BJ (cell line): ENCODE measurements at places on chromosomes 4 and X.

- DNase-seq: no peak
Observed at GRCh38 chr4:143451186-143451585, 62.3 kb upstream of the SMARCA5 start.

DNA sequence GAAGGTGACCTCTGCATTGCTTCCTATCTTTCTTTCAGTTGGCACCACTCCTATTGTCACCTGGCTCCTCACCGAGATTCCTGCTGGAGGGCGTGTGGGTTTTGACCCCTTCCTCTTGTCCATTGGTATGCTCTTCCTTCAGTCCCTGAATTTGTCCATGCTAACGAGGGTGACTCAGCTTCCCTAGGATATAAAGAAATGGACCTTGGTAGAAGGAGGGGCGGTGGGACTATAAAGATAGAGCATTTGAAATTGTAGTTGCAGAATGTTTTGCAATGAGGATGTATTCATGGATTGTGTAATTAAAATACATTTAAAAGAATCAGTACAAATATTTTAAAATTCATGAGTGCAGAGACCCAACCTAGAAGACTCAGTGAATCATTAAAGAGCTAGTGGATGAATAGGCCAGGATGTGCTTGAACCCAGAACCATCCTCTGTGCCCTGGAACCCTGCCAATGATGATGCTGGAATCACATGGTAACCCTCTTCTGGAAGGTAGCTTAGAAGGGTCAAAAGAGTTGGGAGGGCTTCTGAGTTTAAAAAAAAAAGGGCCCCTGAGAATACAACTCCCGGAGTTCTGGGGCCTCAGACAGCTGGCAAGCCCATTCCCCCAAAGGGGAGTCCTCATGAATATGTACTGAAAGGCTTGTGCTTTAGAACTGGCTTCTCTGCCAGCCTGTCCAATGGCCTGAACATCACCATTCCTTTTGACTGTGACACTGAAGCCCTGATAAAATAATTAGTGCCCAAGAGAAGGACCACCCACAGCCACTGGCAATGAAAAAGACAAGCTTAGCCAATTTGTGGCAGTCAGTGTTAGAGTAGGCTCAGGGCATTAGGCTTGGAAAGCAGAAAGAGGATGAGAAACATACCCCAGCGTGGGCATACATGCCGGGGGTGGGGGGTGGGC, 8.0 kb downstream of the XPNPEP2 start:
- DNase-seq: no peak

DNA sequence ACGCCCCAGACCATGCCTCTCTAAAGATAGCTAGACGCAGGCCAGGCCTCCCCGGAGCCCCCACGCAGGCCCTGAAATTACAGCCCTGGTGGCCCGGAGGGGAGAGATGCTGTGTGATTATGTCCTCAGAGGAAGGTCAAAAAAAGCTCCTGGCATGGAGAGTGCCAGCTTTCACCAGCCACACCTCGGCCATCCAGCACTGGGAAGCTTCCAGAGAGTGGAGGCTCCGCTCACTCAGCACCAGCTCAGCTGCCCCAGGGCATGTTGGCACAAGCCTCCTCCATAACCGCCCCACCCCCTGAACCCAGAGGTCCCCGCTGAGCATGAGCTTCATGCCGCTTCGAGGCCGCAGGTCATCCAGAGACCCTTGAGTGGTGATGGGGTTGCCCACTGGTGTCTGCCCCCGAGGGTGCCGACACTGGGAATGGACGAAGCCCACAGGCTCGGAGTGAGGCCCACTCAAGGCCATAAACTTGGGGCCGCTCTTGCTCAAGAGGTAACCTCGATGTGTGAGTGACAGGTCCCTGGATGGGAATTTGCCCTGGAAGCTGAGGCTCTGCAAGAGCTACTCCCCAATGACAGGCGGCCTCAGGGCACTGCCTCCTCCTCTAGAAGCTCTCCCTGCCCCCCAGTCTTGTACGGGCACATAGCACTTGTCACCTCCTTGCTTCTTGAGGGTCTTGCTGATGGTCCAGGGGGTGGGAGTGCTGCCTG, 4.4 kb upstream of the BGN start:
- DNase-seq: no peak

GRCh38 chr4:55125763-55126541, 557 bp upstream of the KDR start:
- no peak for DNase-seq

- no peak for DNase-seq
Observed at GRCh38 chr4:1792832-1793495, at the start of gene FGFR3. Gene FGFR3, plus strand, starts transcription at chr4:1793293. Its CDS starts 642 bp downstream, at chr4:1793935.

DNA sequence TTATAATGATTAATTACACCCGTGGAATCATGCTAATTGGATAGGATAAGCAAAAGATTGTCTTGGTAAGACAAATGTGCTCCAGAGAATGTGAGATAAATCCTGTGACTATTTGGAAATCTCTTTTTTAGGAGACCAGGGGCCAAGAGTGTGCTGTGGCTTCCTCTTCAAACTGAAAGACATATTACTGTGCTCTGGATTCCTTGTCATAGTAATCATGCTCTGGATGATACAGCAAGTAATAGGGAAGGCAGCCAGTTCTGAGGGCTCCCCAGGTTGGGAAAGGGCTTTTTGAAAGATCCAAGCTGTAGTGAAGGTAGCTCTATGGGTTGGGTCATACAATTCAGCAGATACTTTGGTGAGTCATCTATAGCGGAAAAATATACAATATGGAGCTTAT, 600.5 kb downstream of the PCDH18 start:
- DNase-seq: no peak

DNA sequence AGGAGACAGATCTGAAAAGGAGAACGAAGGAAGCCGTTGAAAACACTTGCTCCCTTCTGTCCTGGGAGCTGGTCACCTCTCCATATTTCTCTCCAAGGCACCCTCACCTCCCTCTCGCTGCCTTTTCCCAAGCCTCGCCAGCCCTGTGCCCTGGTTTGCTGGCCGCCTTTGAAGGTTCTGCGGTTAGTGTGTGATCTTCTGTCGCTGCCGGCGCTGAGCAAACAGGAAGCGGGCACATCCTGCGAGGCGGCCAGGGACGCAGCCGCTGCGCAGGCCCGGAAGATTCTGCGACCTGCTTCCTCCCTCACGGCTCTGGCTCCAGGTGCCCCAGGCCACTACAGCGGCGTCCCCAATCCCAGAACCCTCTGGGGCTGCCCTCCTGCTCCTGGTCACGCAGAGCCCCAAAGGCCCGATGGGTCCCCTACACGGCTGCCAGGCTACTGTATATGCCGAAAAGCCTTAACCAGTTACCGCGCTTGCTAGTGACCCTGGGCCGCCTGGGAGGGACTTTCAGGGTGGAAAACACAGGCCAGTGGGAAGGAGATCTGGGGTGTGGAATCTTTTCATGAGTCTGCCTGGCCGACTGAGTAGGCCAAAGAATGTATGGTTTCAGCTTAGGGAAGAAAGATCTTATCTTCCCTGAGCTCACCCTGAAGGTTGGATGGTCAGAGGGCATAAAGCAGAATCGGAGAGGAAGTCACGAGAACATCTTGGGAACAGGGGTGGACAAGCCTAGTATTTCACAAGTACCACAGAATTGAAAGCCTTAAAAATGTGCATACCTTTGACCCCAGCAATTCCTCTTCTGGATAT, 2.3 kb upstream of the SASH3 start:
- DNase-seq: no peak

DNA sequence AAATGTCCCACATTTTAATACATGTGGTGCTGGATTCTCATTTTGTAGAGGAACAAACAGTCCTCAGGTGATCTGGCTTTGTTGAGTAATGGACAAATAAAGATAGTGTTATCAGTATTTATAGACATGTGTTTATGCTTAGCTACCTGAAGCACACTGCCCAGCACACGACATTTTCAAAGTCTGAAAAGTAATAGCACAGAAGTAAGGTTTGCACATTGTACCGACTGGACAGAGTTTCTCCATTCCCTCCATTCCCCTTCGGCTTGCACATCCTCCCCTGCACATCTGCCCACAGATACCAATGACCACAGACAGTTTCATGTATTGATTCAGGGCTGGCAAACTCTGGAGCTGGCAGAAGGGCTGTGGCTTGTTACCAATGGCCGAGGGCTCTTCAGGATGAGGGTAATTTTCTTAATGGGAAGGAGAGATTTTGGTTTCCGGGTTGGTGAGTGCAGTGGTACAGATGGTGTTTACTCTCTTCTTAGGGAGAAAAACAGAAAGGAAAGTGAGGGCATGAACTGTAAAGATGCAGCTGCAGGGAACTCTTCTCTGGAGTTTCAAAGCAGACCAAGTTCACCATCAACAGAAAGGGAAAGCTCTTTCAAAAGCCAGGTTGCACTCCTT, 2.3 kb downstream of the GRPR start:
- DNase-seq: no peak

GRCh38 chr4:176422511-176422910, 102.7 kb downstream of the SPCS3 start:
- DNase-seq: no peak

DNA sequence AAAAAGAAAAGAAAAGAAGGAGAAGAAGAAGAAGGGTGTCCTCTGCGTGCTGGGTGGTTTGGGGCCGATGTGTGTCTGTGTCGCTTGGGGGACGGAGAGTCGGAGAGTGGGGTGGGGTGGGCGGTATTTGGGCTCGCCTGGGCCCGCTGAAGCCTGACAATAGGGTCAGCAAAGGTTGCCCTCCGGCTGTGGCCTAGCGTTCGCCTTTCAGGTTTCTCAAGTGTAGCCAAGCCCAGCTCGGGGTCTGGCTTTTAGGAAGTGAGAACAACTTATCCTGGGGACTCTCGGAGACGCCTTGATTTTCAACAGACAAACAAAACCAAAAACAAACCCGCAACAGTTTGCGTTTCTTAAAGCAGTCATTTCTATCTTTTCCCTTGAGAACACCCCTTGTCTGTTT, 4.1 kb upstream of the SOX3 start:
- no peak for DNase-seq

GRCh38 chr4:185869427-185869826, 57.4 kb upstream of the SORBS2 start:
- DNase-seq: no peak

DNA sequence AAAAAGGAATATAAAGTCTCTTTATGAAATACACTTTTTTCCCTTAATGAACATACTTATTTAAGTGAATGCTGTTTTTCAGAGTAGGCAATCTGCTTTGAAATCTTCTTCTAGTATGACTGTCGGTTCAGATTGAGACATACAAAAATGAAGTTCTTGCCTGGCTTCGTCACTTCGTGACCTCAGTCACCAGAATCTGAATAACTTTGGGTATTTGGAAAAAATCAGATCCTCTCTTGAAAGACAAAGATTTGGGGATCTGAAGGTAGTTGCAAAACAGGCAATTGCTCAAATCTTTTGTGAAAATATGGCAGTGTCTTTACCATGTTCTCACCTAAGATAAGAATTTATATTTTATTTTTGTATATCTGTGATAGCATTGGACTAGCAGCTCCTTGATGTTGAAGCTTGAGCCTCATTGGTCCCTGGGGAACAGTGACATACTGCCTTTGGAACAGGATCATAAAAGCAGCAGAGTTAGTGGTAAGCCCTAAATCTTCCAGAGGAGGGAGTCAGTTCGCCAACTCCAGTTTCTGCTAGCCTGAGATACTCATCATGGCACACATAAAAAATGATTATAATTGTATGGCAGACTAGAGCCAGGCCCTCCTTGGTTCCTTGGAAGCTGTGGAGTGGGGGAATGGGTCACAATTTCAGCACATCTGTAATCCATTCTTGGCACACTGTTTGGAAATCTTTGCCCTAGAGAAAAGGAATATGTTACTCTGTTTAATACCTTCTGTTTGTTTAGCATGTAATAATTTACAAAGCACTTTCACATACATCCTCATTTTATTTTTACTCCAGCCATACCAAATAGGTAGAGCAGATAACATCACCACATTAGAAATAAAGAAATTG, 5.0 kb downstream of the ARFIP1 start:
- DNase-seq: no peak

GRCh38 chr4:30939069-30939468, 218.9 kb downstream of the PCDH7 start:
- no peak for DNase-seq

DNA sequence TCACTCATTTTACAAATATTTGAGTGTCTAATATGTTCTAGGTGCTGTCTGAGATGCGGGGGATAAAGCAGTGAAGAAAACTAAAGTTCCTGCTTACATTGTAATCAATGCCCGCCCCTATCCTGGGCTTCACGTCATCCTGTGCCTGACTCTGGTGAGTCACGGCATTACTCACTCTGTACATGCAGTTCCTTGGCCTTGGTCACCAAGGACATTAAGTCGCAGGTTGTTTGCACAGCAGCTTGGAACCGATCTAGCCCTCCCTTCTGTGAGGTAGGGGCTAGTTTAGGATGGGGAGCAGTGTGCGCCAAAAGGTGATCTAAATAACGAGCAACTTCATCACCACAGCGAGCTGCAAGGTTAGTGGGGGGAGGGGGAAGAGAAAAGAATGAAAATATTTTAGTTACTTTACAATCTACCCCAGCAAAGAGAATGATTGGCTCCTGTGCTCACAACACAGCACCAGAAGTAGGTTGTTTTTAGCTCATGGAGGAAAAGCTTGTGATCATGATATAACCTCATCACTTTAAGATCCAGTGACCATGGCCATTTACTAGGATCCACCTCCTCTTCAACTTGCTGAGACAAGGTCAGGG, 48.0 kb upstream of the HDAC8 start:
- DNase-seq: peak; percentile 27

DNA sequence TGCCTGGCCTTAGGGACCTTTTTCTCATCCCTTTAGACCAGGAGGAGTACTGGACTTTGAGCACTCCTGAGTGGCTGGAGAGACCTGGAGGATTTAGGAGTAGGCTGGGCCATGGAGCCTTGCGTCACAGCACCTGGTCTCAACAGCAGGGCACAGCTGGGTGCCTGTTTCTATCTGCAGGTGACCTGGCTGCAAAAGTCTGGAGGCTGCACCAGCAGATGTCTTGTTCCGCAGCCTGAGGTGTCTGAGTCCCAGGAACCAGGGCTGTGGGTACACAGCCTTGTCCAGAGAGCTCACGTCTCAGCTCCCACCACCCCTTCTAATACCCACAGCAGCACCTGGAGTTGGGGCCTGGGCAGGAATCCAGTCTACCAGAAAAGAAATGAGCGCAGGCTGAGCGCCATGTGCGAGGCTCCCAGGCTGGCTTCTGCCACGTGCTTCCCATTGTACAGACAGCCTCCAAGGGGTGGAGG, 5.0 kb upstream of the NSD2 start:
- DNase-seq: no peak

DNA sequence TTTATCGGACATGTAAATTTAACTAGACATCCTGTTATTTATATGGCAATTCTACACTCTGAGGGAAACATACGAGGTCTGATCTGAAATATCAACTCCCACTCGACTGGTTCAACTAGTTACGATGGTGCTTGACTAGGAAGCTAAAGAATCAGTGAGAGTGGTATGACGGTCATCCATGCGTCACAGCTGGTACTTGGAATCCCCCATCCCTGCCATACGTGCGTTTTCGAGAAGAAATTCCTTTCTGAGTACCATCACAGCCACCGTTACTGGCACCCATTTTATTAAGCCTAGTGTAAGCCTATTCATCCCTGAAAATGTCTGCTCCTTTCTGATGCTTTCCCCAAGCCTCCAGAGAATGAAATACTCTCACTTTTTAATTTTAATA, 695 bp upstream of the PIGA start:
- DNase-seq: no peak

- no peak for DNase-seq
Observed at GRCh38 chrX:20951016-20951810, 423.0 kb upstream of the CNKSR2 start.
